Immature natural killer cell (primary cell): ENCODE measurements at places on chromosomes 12 and 14.
A peak's percentile ranks its signal among the peaks of the same experiment; 100 is the strongest.

- no peak for DNase-seq
Observed at GRCh38 chr14:95314609-95315008, 5.1 kb downstream of the CLMN start.

- peak; percentile 27 for DNase-seq
Observed at GRCh38 chr12:69639400-69640016, 28.8 kb upstream of the LRRC10 start.

DNA sequence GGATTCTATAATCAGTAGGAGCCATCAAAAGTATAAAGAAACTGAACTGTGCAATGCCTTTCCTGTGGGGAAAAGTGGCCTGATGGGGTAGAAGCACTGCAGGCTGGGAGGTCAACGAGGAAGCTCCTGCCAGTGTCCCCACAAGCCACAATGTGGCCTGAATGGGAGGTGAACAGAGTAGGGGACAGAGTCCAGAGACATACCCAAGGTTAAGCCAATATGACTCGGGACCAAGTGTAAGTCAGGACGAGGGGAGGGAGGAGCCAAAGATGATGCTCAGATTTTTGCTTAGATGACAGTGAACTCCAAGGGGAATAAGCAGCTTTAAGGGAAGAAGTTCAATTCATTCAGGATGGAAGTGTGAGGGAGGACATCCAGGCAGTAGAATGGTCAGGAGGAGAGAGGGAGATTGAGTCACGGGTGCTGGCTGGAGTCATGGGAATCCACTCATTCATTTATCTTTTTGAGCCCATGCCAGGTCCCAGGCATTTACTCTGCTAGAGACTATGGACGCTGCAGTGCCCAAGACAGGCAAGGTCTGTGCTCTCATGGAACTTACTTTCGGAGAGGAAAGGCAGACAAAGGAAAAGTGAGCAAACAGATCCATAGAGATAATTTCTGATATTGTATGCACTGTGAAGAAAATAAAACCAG is 29.1 kb downstream of the DPF3 start:
- no peak for DNase-seq

DNA sequence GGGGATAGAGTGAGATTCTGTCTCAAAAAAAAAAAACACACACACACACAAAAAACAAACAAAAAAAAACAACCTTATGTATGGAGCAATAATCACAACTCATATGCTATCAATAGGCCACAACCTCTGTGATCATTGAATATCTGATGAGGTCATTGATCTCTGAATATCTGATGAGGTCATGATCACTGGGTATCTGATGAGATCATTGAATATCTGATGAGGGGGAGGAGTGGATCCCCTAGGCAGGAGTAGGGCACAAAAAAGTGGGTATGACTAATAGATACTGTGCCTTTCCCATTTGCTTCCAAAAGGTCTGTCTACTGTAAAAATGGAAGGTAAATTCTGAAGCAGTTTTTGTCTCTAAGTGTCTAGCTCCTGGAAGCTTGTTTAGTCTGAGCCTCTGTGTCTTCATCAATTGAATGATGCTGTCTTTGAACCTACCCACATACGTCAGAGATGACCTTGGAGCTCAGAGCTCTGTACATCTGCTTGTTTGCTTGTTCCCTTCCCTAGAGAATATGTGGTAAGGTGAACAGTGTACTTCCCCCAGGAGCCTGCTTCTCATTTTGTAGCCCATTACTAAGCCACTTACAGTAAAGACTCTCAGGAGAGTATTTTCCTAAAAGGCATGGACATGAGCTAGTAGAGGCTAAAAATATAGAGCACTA is 13.6 kb downstream of the PAH start:
- no peak for DNase-seq

DNA sequence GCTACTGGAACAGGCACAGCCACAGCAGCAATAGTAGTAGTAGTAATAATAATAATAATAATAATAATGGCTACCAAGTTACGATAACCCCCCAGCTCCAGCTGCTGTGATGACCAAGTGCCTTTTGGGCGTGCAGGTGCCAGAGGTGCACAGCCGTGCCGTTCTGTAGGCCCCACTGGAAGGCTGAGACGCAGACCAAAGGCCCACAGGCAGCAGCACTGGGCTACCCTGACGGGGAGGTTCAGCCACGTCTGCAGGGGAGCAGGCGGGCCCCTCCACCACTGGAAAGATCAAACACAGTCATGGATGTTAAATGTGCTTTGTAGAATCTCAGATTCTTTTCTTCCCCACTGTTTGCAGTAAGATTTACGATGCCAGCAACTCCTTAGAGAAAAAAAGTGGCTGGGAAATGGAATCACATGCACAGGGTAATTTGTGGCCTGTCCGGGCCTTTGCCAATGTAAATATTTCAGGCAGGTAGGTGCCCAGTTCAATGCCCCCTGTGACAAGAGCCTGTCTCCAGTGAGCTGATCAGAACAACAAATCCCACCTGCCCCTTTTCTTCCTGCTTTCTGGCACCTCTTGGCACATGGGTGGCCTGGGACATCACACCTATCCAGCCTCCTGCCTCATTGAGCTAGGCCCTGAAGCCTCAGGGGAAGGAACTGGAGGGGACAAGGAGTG is 32.6 kb downstream of the CCDC85C start:
- no peak for DNase-seq

DNA sequence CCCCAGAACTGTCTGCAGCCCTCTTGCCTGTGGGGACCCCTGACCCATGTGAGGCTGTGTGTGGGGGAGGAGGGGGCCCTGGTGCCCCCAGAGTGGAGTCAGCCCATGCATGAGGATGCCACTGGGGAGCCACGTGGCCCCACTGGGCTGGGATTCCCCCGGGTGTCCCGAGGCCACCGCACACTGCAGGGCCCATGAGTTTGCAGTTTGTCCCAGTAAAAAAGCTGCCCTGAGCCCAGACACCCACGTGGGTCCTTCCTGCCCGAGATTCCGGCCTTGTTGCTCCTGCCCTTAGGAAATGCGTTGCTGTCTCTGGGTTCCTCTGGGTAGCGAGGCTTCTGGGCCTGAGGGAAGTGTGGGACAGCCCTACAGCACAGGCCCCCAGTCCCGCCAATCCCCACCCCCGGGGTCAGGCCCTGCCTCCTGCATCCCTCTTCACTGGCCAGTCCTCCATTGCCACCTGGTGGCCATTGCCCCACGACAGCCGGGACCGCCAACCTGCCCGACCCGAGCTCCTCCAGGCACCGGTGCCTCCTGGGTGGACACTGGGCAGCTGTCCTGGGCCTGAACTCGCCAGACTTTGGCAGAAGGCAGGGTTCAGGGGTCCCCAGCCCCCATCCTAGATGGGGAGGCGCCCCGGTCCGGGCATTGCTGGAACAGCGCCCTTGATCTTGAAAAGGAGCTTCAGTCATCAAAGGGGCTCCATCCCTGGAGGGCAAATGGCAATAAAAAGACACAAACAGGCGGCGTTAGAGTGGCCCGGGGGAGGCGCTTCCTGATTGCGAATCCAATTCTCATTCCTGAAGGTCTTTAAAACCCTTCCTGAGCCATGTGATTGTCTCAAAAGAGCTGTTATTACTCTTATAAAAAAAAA is 15.6 kb upstream of the C14orf180 start:
- DNase-seq, result peak; percentile 46

DNA sequence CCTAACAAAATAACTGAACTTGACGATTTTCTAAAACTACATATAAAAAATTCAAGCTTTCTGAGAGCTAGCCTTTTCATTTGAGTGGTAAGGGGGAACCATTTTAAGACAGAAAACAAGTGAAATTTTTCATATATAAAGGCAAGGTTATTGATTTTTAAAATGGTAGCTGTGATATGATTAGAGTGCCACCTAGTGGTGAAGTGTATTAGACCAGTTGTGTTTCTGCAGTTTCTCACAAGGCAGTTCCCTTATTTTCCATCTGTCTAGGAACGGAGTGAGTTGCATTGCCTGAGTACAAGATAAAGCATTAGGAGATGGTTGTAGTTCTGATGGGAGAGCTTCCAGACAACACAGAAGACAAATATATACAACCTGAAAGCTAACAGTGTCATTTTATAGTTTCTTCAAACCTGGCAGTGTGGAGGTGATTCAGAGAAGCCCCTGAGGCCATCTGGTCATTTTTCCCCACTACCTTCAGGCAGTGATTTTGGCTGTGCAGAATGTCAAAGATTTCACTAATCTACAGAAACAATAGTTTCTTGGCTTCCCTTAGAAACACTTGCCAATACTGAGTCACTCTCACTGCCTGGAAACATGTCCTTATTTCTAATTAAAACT is 180.8 kb downstream of the C12orf50 start:
- DNase-seq, result peak; percentile 3

DNA sequence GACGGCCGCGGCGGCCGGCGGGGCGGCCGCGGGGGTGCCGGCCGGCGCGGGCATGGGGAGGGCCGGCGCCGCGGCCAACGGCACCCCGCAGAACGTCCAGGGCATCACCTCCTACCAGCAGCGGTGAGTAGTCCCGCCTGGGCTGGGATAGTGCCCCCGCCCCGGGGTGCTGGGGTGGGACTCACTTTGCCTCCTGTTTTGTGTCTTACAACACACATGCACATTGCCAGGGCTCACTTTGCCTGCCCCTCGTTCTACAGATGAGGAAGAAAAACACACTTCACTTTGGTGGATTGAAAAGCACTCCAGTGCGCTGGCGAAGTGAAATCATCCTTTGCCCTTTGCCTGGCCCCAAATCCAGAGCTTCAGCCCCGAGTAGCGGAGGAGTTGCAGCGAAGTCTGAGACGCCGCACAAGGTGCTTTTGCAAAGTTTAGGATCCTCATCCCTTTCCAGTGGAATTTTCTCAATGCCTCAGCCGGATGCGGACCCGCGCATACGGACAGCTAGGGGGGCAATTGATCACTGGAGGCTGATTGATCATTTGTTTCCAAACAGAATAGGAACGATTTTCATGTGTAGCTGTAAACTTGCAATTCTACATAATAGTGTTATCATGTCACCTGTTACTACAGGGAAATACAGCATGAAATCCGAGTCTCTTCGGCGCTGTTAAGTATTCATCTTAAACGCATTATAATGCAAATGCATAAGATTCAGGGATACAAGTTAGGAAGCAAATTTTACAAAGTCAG is 3.6 kb upstream of the NPAS3 start:
- no peak for DNase-seq

GRCh38 chr14:91554535-91555332 is 44.6 kb upstream of the PPP4R3A start:
- DNase-seq, result no peak

DNA sequence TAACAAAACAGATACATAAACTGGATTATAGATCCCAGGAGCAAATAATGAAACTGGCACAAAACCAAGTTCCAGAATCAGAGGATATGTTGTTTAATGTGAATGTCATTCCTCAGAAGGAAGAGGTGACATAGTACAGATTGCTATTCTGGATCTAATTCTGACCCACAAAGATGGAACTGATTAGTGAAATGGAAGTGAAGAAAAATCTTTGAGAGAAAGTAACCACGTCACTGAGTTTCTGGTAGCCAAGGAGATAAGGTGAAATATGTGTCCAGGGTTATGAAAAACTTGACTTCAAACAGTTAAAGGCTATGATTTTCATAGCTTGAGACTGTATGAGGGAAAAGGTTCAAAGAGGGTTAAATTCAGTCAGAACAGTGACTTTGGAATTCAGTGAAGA is 8.3 kb downstream of the OR10AD1 start:
- DNase-seq, result no peak

DNA sequence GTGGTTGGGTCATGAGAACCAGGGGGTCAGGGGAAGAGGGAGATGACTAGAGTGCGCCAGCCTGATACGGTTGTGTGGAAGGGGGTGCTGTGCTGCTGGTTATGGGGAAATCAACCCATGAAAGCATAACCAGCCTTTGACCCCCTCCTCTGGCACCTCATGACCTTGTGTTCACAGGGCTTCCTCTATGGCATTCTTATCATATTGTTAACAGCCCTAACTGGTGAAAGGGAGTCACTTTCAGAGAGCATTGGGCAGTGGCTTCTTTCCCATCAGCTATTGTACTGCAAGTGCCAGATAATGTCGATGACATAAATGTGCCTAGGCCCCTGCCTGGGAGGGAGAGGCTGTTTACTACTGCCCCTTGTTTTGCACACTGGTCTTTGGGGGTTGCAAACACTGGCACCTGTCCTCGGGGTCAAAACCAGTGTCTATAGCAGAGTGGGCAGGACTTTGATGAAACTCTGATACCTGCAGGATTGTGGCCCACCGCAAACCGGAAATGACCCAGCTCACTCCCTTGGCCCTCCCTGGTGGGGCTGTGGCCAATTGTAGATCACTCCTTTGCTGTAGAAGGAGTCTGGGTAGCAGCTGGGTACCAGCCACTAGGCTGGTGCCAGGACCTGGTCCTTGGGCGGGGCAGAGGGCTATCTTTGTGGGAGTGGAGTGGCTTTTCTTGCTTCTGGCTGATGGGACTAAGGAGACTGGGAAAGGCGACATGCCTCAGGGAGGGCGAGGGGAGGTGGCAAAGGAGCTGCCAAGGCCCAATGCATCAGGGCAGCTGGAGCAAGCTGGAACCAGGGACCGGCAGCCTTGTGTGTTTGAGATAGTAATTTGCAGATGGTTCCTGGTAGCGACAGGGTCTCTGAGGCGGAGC is 634 bp upstream of the TMEM63C start:
- no peak for DNase-seq

DNA sequence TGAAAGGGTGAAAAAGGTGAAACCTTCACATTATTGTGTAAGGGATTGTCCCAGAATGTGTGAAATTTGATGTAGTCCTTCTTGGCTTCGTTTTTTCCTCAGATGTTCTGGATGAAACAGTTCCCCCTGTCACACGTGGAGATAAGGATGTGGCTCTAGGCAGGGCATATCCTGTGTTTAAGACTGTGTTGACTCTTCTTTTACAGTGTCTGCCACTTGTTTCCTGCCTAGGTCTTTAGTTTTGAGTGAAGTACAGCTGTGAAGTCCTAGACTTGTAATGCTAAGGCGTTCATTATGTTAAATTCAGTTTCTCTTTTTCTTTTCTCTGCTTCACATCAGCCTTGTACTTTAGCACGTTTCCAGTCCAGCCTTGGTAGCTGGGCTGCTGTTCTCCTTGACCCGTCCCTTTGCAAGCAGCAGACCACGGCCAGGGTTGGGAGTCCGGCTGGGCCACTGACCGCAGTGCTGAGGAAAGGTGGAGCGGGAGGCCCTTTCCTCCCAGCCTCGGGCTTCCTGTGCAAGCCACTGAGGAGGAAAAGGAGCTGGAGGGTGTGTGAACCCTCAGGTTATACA is 59.1 kb downstream of the RASSF3 start:
- peak; percentile 84 for DNase-seq

DNA sequence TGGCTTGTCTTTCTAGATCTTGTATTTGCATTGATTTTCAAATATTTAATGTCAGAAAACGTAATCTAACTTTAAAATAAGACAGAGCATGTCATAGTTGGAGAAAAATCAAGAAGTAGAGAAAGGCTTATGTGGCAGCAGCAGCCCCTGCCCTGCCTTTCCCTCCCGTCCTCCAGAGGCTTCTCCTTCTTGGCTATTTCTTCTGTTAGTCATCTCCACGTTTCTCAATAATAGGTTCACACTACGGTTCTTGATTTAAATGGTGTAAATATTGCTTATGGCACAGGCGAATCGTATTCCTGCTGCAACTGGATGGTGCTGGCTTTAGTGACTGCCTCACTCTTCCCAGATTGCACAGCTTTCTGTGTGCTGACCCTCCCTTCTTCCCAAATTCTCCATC is 42.8 kb downstream of the SLC8B1 start:
- no peak for DNase-seq

- DNase-seq, result no peak
Observed at GRCh38 chr14:51929166-51929565, 60.2 kb upstream of the RTRAF start.
